Activated CD4-positive, alpha-beta T cell treated with anti-CD3 and anti-CD28 coated beads, Interleukin-2, amount 50 U/mL, for 16 hours (primary cell): ENCODE measurements at places on chromosomes 4 and X.

- no peak for DNase-seq
These were observed 847.8 kb upstream of the SLIT2 start for GRCh38 chr4:19403786-19404370.

GRCh38 chr4:126431049-126431448, 1116.3 kb downstream of the FAT4 start:
- DNase-seq, result no peak

- no peak for DNase-seq
These were observed 44.2 kb downstream of the MAML3 start for GRCh38 chr4:140109737-140110136.

- no peak for DNase-seq
These were observed 545.0 kb downstream of the GABRG1 start for GRCh38 chr4:45578874-45579273.

DNA sequence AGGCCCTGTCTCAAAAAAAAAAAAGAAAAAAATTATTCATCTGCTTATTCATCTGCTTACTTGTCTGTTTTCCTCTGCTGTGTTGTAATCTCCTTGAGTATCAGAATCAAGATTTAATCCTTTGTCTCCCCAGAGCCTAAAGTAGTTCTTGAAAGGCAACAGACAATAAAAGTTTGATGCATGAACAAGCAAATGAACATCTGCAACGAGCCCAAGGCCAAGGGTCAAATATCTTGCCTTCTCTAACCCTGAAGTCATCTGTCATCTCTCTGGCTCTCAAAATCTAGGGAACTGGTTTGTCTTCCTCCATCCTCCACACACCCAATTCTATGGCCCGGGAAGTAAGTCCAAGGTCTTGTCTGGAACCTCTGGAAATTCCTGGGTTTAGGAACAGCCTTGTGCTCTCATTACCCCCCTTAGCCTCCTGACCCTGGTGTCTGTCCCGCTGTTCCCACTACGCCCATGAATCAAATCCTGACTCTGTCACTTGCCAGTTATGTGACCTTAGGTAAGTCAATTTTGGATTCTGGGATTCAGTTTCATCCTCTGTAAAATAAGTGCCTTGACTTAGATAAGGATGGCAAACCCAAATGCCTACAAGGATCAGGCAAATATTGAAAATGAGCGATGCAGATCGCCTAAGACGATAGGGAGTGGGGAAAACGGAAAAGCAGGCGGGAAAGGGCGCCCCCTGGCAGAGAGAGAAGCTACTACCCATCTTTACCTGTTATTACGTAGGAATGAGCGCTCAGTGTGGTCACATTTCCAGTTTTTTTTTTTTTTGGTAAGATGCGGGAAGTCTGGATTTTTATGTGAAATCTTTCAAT, 102.7 kb upstream of the DHX15 start:
- DNase-seq, result peak; percentile 14

- no peak for DNase-seq
These were observed 142.7 kb downstream of the TENM3 start for GRCh38 chr4:182385897-182386296.

GRCh38 chr4:128658214-128658631, 151.3 kb upstream of the JADE1 start:
- no peak for DNase-seq

GRCh38 chrX:19855700-19856381, 31.6 kb downstream of the SH3KBP1 start:
- no peak for DNase-seq

DNA sequence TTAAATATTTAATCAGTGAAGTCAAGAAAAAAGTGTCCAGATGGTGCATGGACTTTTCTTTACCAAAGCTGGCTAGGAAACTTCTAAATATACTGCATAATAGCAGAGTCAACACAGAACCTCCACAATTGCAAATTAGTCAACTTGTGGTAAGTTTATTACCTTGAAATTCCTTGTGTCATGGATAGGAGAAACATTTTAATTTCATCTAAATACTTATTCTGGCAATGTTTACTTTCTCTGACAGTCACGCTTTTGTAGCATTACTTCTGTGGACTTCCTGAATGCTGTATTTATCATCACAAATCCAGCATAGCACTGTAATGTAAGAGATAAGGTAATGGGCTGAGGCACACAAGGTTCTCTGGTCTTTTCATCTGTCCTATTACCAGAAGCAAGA, 2266.1 kb downstream of the PCDH7 start:
- no peak for DNase-seq

GRCh38 chr4:150582873-150583286, 929 bp downstream of the MAB21L2 start:
- DNase-seq, result no peak
